ENCODE measurements at places on chromosomes 2 and 18.

DNA sequence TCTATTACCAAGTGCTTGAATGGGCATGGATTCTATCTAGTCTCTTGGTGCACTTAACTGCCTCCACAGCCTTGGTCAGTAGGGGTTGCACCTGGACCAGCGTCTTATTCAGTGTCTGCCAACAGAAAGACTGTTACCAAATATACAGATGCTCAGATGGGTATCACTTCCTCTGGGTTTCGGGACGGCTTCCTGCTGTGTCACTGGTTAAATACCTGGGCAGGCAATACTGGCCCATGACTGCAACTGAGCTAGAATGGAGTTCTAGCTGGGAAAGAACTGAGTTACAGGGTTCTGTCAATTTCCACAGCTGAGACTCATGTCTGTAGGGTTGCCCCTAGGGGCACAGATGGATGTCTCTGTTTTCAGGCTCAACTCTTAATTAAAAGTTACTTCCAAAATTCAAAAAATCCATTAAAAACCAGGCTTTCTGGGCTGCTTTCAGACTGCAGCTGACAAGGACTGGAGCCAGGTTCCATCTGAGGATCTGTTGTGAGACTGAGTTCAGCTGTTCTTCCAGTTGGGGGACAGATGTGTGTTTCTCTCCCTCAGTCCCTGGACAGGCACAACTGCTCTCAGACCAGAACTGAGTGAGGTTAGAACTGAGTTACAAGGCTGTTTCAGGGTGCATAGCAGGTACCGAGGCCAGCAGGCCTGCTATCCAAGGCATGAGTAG lies 789.6 kb upstream of the SLC8A1 start:
- no peak for DNase-seq

DNA sequence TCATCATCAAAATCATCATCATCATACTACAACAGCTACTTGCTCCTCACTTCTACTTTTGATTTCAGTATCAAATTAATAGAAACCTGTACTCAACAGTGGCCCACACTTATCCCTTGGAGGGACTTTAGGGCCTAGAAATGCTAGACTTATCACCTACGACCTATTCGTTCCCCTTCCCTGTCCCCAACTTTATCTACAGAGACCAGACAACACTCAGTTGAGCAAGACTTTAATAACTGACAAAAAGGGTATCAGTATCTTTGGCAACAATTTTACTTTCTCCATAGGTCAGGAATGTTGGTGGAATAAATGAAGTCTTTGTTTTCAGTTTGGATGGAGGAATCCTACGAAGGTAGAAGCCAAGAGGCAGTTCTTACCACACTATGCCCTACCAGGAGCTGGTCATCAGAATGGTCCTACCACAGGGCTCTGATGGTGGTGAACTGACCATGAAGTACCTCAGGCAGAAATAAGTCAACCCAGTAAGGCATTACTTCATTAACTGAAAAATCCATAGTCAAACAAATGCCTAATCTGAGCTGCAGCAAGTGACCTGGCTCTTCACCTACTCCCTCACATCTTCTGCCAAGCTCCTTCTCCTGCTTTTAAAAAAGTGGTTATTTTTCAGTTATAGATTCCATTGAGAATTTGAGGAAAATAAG lies 26.6 kb downstream of the MBD2 start:
- DNase-seq, result no peak

GRCh38 chr18:56652802-56653201 lies 1.6 kb downstream of the WDR7 start:
- no peak for DNase-seq

GRCh38 chr2:7672027-7672684 lies 754.9 kb downstream of the RNF144A start:
- peak; percentile 93 for DNase-seq

DNA sequence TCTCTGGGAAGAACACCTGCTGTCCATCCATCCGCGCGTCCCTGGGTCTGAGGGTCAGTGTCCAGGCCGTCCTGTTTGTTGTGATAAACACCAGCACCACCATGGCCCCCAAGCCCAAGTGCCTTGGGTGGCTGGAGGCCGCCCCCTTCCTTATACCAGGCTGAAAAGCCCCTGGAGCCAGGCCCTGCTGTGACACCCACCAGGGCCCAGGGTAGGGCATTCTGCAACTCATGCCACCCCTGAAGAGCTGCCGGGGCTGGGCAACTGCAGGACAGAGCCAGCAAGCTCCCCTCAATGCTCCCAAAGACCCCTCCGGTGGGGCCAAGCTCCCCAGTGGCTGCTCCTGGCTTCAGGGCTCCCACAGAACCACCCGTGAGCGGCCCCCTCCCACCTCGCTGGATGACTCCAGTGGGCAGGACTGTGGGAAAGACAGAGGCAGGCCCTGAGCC lies 31.9 kb upstream of the SNED1 start:
- no peak for DNase-seq

DNA sequence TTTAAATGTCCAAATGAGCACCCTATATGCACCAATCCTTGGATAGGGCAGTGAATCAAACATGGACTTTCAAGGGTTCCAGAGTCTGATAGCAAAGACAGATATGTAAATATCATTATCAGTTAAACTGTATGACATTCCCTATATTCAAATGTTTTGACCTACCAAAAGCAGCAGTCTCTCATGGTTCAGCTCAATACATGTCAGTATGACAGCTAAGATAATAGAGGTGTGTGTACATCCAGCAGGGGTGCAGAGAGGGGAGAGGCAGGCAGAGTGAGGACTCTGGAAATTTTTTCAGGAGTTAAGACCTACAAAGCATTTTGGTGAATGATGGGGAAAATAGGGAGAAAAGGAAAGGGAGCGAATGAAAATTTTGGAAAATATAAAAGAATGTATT lies 106.3 kb downstream of the MYO3B start:
- no peak for DNase-seq

GRCh38 chr2:123999681-124000080 lies 25.4 kb upstream of the CNTNAP5 start:
- no peak for DNase-seq

GRCh38 chr2:224946895-224947294 lies 95.4 kb downstream of the DOCK10 start:
- no peak for DNase-seq

DNA sequence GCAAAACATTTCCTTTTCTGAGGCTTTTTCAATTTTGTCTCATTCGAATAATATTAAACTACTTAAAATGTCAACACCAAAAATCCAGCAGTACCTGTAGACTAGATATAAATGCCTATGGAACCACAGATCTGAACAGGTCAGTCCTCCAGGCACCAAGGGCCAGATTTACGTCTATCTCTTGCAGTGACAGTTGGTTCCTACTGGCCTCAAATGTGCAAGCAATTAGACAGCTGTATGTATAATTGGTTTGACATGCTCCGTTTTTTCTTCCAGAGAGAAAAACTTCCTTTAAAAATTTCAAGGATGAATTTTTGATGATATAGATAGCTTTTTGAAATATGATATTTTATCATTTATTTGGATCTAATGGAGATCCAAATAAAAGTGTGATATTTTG lies 443.8 kb upstream of the POU3F3 start:
- DNase-seq, result no peak

GRCh38 chr2:125857971-125858794 lies 797.8 kb upstream of the GYPC start:
- DNase-seq, result no peak

- no peak for DNase-seq
Measured at GRCh38 chr2:164015328-164016123, 279.7 kb upstream of the FIGN start.

- DNase-seq, result no peak
Measured at GRCh38 chr2:21515903-21516302, 392.1 kb downstream of the TDRD15 start.

DNA sequence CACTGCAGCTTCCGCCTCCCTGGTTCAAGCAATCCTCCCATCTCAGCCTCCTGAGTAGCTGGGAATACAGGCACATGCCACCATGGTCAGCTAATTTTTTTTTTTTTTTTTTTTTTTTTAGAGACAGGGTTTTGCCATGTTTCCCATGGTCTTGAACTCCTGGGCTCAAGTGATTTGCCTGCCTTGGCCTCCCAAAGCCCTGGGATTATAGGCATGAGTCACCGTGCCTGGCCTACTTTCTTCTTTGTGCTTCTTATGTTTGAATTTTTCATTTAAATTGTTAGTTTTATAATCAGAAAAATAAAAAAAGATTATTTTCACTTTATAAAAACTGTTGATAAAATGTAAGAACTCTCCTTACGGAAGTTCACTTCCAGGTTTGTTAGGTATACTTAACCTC lies 101.5 kb upstream of the LPIN2 start:
- DNase-seq, result no peak

DNA sequence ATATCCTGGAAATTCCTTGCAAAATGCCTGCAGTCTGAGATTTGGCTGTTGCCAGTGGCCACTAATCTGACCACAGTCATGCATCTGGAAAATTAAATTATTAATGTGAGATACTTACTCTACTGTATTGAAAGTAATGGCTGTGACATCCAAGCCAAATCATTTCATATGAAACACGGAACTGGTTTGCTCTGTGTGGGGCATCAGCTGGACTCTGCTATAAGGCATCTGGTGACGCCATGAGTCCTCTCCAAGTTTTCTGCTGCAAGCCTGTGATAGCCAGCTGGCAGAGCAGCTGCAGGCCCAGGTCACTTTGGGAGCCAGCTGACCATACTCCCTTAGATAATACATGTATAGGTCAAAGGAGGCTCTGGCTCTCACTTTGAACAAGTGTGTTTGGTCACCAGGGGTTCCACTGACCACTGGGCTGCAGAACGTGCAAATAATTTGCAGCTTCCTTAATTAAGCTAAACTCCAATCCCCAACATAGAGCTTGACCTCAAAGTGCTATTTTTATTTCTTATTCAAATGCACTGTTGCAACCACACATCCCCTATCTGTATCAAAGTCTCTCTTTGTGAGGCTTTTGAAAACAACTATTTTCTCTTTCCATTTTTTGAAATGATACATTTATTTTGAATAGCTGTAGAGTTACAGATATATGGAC lies 152.9 kb downstream of the NCKAP5 start:
- DNase-seq, result no peak

GRCh38 chr18:13550418-13551304 lies 175.7 kb downstream of the FAM210A start:
- no peak for DNase-seq

DNA sequence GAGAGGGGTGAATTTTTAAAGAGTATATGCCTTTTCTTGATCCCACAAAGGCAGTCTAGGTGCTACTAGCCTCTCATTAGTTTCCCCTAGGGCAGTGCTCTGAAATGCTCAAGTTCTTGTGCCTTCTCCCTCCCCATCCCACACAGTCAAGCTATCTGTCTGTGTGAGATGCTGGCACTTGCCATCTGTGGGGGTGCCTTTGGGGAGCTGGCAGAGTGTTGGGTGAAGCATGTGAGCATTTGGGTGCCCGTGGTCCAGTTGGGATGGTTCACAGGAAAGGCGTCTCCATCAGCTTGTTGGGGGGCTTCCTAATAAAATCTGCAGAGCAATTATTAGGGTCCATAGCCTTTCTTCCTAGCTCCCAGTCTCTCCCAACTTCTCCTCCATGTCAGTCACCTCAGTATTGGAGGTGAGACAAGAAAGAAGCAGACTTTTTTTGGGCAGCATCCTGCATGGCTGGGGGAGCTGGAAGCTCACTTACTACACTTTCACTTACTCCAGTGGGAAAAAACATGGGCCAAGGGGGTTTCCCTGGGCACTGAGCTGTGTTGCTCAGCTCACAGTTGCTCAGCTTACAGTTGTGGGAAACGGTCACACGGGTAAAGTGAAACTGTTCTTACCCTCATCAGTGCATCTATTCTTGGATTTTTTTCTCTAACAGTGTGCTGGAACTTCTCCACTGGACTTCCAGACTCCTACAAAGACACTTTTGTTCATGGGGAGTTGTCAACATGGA lies 29.3 kb downstream of the COLEC11 start:
- no peak for DNase-seq

DNA sequence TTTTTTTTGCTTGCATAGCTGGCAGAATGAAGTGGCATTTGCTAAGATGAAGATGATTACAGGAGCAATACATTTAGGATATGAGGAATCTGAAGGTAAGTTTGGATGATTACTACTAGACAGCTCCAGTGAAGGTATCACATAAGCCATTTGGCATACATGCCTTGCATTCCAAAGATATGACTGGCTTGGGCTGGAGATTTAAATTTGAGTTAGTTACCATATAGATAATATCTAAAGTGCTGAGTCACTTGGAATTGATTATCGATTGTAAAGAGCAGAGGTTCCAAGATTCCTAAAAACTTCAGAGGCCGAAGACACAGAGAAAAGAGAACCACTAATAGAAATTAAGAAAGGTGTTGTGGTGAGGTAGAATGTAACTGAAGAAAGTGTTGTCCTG lies 1026.4 kb downstream of the DSC3 start:
- no peak for DNase-seq

DNA sequence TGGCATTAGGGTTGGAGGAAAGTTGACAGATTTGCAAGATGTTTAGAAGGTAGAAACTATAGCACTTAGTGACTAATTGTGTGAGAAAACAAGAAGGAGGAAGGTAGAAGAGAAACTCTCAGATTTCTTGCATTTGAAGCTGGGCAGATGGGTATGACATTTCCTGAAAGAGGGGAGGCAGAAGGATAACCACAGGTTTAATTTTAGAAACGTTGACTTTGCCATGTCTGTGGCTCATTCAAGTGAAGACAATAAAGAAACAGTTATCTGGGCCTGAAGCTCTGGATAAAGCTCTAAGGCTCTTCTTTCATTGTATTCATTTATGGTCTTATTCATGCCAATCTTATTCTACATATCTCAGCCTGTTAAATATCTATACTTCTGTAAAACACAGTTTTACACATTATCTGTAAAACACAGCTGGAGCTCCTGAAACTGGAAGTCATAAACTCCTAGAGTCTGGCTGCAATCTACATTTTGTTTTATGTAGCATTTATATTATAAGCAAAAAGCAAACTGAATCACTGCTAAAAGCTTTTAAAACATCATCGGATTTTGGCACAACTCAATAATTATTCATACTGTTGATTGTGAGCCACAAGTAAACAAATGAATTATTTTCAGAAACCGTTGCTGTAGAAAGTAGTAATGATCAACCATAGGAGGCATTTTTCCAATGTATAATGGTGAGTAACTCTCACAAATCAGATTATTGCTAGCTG lies 138.5 kb downstream of the RIT2 start:
- no peak for DNase-seq

GRCh38 chr2:97011977-97012569 lies 25.7 kb upstream of the FAM178B start:
- no peak for DNase-seq

DNA sequence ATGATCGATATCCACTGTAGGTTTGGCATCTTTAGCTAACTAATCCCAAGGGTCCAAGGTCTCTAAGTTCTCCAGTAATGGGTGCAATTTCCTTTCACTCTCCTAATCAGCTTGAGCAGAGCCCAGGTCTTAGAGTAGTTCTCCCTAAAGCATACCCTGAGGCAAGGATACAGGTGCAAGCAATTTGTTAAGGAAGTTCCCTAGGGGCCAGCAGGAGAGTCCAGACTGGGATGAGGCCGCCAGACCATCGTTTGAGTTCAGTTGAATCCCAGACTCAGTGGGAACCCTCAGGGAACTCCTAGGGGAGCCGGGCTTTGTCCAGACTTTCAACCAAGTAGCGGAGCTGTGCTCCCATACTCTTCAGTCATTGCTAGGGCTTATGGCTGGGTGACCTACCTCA lies 835.4 kb upstream of the CDH2 start:
- peak; percentile 14 for DNase-seq

- no peak for DNase-seq
Measured at GRCh38 chr2:226802573-226802972, 3.0 kb upstream of the IRS1 start.
